ENCODE measurements at places on chromosomes 2 and 18.

GRCh38 chr18:37316468-37316867 lies 249.1 kb downstream of the CELF4 start:
- no peak for DNase-seq

GRCh38 chr2:132721938-132722337 lies 51.9 kb upstream of the LYPD1 start:
- no peak for DNase-seq

DNA sequence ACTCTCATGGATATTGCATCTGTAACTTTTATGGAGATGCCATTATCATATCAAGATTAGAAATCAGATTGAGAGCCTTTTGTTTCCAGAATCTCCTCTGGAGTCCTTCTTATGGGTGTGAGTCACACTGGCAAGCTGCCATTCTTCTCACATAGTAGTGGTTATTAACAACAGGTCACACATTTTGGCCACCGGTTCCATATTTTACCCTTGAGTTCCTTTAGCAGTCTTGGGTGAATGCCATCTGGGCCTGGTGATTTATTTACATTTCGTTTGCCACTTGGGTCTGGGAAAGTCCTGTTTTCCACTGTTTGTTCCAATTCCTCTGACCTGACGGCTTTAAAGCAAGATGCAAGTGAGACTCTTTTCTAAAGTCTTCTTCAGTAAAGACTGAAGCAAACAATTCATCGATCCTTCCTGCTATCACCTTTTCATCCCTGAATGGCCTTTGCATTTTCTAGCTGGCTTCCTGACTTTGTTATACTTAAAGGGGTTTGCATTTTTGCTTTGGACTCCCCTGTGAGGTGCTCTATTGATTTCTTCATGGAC lies 80.5 kb upstream of the CAVIN2 start:
- DNase-seq, result no peak

- no peak for DNase-seq
These were observed 237.0 kb downstream of the LPIN1 start for GRCh38 chr2:11983401-11983800.

DNA sequence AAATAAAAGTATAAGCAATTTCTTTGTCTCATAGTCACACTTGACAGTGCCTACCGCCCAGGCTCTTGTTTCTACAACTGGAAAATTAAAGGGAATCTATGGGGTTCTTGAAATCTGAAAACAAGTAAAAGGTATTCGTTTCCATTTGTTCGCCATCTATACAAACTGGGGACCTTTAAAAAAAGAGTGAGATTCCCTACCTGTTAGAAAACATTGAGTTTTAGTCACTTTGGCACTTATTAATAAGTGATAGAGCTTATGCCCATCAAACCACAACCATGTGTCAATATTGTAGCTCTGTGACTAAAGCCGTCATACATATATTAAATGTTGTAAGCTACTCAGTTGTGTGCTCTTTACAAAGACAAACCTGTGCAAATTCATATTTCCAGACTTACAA lies 13.2 kb downstream of the FN1 start:
- no peak for DNase-seq

GRCh38 chr2:240170354-240170735 lies 29.9 kb upstream of the OTOS start:
- DNase-seq, result no peak

DNA sequence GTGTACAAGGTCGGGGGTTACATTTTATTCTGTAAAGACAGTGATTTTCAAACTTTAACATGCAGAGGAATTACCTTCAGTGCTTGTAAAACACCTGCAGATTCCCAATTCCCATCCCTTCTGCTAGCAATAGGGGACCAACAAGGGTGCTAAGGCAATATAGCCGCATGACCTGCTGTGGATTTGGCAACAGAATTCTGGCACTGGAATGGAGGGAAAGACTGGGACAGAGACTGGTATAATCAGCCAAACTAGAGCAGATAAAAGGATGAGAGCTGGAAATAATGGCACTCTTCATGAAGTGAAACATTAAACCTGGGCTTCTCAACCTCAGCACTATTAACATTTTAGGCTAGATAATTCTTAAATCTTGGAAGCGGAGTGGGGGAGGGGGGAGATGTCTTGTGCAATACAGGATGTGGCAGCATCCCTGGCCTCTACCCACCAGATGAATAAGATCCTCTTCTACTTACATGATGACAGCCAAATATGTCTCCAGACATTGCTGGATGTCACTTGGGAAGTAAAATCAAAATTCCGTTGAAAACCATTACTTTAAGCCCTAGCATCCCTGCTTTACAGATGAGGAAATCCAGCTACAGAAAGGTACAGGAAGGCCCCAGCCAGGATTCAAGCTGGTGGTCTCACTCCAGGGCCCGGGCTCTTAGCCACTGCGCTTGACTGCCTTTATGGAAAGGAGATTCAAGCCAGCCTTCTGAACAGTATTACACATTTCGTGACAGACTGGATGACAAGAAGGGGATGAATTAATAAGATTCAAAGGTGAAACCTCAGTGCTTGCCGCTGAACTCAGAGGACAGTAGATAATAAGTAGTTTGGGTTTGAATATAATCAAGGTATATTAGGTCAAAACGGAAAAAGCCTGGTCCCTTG lies 1.7 kb downstream of the EVA1A start:
- DNase-seq, result no peak

GRCh38 chr2:222993920-222994650 lies 57.9 kb upstream of the KCNE4 start:
- peak; percentile 34 for DNase-seq

- DNase-seq, result no peak
These were observed 104.5 kb downstream of the MMADHC start for GRCh38 chr2:149483004-149483605.

DNA sequence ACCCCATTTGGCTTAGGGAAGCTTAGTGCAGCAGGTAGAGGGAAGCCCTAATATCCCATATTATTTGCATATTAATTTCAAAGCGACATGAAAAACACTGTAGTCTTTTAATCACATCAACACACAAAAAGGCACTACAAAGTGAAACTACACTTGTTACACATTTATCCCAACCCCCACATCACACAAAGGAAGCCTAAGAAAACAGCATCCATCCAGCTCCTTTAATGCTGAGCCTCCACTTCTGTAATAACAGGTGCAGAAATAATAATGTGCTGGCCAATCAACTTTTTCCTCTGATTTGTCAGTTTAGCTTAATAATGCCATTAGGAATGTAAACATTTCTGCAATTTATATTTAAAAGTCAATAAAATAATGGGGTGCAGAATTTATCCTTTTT lies 274.0 kb downstream of the TCF4 start:
- no peak for DNase-seq

- no peak for DNase-seq
These were observed 378 bp upstream of the IAH1 start for GRCh38 chr2:9473985-9474360.

DNA sequence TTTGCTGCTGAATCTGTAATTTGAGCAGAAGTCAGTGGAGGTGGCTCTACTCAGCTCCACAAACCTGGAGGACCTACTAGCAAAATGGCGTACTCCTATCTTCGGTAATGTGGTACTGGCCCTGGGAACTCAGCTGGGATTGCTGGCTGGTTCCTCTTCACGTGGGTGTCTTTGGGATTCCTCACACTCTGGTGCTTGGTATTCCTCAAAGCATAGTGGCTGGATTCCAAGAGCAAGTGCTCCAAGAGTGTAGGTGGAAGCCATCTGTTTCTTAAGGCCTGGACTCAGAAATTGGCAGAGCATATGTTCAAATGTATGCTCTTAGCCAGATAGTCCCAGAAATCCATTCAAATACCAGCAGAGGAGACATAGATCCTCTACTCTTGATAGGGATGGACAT lies 281.9 kb upstream of the CDH7 start:
- no peak for DNase-seq

GRCh38 chr2:45978302-45978859 lies 318.8 kb upstream of the EPAS1 start:
- no peak for DNase-seq

GRCh38 chr2:40363631-40364030 lies 88.3 kb downstream of the SLC8A1 start:
- no peak for DNase-seq

DNA sequence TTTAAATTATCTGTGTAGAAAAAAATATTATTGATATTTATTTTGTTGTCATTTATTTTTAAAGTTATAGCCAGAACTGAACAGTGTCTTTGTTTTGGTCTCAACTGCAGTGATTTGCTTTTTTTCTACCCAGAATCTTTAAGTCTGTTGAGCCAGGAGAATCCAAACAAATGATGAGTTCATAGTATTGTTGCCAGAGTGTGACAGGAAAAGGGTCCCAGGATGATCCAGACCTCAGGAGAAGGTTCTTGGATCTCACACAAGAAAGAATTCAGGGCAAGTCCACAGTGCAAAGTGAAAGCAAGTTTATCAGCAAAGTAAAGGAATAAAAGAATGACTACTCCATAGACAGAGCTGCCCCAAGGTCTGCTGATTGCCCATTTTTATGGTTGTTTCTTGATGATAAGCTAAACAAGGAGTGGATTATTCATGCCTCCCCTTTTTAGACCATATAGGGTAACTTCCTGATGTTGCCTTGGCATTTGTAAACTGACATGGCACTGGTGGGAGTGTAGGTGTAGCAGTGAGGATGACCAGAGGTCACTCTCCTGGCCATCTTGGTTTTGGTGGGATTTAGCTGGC lies 127.1 kb downstream of the AGPS start:
- no peak for DNase-seq

DNA sequence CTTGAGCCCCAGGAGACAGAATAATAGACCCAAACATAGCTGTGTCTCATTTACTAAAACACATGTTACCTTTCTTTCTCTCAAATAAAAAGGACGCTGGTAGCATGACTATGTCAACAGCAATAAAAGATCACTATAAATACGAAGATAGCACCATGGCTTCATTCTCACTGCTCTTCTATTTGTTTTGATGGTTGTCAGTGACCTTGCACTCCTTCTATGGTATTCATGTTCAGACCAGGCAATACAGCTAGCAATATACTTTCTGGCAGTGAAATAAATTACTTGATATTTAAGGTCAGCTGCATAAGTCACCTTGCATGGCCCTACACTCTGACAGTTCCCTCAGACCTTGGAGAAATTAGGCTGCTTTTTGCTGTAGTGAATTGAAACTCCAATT lies 263.2 kb upstream of the CDH7 start:
- DNase-seq, result no peak

GRCh38 chr2:15991231-15991630 lies 50.9 kb downstream of the MYCN start:
- DNase-seq, result no peak

DNA sequence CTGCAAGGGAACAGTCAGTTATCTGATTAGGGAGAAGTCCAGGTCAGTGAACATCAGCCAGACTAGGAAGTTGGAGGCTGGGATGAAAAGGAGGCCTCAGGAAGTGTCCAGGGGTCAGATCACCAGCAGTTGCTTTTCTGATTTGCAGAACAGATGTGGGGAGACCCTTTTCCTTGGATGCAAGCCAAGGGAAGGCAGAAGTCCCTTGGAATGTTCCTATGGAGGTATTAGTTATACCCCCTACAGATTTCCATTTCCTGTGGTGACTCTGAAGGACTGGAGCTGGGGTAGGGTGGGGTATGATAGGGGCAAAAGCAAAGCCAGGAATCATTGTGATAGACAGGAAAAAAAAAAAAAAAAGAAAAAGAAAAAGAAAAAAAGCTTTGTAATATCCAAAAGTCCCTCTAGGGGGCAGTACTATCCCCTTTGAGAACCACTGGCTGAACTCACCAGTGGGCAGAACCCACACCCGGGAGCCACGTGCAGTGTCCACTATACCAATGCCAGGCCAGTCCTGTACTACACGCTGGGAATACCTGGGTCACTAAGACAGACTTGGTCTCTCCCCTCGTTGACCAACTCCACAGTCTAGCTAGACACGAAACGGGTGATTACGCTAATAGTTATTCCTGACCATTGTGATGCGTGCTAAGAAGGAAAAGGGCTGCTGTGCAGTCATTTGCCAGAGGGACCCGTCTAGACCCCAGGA lies 7.4 kb downstream of the DYSF start:
- no peak for DNase-seq

DNA sequence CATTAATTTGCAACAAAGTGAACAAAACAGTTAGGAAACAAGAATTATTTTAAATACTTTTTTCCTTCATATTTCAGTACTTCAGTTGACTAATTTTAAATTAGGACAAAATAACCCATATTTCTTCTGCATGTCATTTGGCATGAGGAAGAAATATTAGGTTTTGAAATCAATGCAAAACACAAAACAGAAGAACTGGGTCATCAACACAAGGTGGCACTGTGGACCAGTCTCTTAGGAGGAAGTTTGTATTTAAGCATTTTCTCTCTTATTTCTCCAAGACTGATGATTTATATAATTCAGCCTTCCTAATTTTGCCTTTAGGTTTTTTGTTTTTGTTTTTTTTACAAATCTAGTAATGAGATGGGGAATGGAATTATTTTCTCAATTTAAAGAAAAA lies 352.8 kb upstream of the KCNH7 start:
- no peak for DNase-seq

DNA sequence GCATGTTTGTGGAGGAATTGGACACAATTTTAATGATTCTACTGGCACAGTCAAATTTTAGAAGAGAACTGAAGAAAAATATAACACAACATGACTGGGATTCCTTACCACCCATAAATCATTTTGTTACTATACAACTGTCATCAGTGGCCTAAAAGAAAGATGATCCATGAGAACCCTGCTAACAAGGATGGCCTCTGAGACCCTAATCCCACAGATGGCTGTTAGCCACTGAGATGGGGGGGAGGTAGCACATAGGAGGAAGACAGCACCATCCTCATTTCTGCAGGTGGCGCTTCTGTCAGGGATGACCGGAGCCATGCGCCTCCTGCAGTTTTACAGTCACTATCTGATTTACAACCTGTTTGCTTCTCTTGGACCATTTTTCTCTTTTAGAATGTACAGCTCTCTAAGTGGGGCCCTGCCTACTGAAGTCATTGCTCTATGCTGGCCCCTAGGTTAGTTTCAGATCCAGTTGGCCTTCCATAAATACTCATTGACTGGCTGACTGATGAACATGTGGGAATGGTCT lies 279.8 kb downstream of the NAPG start:
- DNase-seq, result no peak

GRCh38 chr2:23448906-23449305 lies 63.9 kb downstream of the KLHL29 start:
- no peak for DNase-seq

- DNase-seq, result no peak
These were observed 32.0 kb downstream of the MERTK start for GRCh38 chr2:111930409-111930808.

GRCh38 chr2:11663427-11663826 lies 6.6 kb downstream of the NTSR2 start:
- DNase-seq, result no peak
